ENCODE measurements at places on chromosomes 5 and 9.
A peak's percentile ranks its signal among the peaks of the same experiment; 100 is the strongest.

GRCh38 chr5:11595045-11595444 is 309.2 kb downstream of the CTNND2 start:
- DNase-seq: no peak

DNA sequence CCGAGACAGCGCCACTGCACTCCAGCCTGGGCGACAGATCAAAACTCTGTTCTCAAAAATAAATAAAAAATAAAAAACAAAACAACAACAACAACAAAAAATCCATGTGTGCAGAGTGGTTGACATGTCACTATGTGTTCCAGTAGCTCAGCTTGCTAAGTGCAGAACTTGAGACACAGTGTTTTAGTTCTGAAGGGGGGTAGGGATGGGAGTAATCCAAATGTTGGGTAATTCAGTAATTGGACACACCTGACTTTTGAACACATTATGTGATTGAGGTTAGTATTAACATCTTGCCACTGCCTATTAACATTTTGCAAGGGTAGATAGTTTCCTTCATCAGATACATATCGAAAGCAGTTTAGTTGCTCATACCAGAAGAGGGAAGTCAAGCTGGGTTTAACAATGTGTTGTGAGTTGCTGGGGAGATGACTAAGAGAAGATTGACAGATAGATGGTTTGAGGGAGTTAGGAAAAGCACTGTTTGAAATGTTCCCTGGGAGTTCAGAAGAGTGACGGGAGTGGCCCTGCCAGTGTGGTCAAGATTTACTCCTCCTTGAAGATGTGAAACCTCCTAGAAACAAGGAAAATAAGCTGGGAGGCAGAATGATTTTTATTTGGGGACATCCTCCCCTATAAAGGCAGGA is 928 bp downstream of the HACD4 start:
- peak; percentile 38 for DNase-seq

DNA sequence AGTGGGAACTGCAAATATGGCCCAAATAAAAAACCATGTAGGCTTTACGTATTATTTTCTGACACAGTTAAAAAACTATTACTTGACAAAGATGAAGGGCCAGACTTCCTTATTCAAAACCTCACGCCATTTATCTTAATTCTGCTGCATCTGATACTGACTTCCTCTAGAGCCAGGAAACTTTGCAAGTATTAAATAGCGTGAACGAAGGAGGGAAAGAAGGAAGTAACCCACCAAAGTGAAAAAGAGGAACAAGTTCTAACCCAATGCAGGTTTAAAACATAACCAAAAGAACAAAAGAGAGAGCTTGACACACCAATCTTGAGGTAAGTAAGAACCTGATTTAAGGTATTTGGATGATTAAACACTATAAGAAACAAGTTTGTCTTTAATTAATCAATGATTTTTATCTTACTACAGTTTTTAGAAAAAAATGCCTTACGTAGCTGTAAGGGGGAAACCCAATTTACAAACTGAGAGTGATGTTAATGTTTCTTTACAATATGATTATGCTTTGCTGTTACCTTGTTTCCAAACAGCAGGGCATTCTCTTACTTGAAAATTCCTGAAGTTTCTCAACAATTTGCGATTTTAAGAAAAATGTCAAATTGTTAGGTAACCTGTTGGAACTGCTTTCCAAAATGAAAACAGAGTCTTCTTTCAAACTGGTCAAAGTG is at the start of gene GAPT:
TSS of gene GAPT (plus strand) at position 220 of the 677 bp plus-strand sequence. CDS start 3,102 bp downstream, outside the sequence.
- DNase-seq: no peak

GRCh38 chr9:91362051-91362611 is 413 bp upstream of the AUH start:
- no peak for DNase-seq

All from stimulated activated CD8-positive, alpha-beta memory T cell treated with anti-CD3 and anti-CD28 coated beads, Interleukin-4, amount 100 ng/mL, for 48 hours (primary cell).